ENCODE measurements at places on chromosomes 3 and 15.
A peak's percentile ranks its signal among the peaks of the same experiment; 100 is the strongest.

DNA sequence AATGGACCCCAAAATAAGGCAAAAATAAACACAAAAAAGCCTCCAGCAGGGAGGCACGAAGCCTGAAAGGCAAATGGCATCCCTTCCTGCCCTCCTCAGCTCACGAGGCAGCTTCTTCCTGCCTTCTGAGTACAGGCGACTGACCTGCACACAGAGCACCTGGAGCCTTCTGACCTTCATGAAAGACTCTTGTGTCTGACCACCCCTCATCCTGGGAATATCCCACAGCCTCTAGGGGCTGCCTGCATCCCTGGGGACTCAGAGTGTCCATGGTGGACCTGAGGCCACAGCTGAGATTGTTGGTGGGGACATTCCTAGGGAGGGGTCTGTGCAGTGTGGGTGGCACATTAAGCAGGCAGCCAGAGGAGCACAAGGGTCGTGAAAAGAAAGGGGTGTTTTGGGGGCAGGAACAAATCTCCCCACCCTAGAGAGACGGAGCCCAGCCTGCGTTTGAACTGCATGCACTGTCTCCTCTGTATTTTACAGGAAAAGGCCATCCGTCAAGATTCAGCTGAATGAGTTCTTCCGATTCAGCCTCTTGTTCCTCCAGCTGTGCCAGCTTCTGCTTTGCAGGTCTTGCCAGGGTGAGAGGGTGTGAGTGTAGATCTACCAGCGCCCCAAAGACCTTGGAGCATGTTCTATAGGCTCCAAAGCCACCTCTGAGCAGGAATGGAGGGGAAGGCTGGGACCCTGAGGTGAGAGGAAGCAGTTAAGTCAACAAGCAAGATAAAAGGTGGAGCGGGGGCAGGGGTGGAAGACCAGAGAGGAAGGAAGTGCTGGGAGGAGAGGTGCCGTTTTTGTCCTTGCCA is 80.4 kb upstream of the MEF2A start:
- no peak for DNase-seq

DNA sequence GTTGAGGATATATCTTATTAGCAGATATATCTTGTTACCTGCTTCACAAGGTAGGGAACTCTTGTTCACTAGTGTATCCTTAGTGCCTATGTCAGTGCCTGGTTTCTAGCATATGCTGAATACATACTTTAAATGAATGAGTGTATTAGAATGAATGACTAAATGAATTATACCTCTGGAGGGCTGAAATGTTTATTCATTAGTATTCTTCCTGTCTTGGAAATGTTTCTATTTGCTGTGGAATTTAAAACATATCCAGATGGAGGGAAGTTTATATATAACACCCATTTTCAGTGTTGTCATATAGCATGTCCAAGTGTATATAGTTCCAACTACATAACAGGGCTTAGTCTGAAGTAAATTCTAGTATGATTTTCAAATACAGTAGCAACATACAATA is 581.5 kb downstream of the TBL1XR1 start:
- no peak for DNase-seq

GRCh38 chr3:112390783-112391641 is 58.1 kb downstream of the CD200 start:
- DNase-seq = no peak

DNA sequence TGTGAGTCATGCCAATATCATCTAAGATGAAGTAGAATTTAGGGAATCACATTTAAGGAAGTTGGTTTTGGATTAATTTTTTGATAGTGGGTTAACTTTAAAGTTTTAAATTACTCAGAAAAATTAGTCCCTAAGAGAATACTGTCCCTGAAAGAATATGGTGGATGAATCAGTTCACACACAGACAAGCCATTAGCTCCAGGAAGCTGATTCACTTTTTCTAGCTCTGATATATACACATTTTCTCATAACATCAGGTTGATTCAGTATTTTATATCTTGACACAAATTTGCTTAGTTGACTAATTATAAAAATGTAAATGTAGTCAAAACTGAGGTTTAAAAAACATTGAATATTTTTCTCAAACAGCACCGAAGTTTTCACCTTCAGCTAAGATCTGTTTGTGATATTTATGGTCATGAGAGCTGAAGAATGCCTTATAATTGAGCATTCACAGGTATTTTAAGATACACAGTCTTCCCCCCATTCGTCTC is 55.1 kb downstream of the MYH15 start:
- DNase-seq = no peak

DNA sequence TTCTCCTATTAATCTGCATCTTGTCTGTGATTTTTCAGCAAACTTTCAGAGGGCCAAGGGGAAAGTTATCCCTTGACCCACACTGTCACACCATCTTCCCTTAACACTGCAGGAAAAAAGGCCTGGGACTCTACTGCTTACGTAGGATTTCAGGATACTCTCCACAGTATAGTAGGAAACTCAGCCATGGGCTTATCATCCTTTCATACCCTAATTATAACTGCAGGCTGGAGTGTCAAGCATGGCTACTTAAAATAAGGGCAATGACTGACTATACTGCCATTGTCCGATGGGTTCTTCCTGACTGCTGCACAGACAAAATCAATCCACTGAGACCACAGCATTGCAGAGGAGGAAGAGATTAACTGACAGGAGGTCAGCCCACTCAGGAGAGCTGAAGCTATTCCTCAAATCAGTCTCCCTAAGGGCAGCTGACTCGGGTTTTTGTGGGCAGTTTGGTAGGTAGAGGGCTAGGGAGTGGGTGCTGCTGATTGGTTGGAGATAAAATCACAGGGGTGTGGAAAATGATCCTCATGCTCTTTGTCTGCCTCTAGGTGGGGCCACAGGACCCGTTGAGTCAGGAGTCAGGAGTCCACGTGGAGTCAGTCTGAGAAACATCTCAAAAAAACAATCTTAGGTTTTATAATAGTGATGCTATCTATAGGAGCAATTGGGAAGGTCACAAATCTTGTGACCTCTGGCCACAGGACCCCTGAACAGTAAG is 118.2 kb upstream of the STRIT1 start:
- DNase-seq = peak; percentile 41

DNA sequence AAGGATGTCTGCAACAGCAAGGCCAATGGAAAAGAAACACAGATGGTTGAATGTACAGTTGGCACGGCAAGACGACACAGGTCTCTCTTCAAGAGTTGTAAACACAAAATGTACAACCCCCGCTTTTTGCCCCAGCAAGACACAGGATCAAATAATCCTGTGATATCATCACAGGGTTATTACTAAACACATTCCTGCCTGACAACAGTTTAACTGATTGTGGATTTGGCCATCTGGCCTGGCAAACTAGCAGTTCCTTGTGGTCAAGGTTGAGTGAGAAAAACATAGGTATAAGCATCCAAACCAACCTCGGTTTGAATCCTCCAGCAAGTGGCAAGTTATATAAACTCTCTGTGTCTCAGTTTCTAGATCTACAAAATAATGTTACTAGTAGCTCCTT is 23.4 kb downstream of the PARP16 start:
- DNase-seq = no peak

DNA sequence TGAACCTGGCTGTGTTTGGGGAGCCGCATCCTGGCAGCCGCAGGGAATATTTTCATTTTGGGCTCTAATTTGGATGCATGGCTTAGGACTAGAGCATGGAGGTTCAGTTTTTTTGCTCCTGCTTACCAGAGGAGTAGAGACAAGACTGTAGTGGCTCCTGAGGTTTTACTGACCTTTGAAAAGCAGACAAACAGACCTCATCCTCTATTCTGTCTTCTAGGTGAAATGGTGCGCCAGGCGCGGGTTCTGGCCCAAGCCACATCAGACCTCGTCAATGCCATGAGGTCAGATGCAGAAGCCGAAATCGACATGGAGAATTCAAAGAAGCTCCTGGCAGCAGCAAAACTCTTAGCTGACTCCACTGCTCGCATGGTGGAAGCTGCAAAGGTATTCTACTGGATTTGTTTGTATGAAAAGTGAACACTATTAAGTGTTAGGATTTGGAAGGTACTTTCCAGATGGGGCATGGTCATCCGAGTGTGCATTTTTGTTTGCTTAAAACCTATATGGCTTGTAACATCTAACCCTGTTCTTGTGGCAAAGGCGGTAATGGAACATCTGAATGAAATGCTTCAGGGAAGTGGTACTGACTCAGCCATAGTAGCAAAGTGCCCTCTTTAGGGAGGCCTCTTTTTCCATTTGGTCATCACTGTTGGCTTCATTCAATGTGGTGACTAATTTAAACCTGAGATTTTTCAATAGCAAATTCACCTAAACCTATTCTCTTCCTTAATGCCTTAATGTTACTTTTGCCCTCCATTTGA is 330.7 kb upstream of the TPM1 start:
- DNase-seq = no peak

- no peak for DNase-seq
Observed at GRCh38 chr3:196120291-196120951, 38.5 kb upstream of the TFRC start.

DNA sequence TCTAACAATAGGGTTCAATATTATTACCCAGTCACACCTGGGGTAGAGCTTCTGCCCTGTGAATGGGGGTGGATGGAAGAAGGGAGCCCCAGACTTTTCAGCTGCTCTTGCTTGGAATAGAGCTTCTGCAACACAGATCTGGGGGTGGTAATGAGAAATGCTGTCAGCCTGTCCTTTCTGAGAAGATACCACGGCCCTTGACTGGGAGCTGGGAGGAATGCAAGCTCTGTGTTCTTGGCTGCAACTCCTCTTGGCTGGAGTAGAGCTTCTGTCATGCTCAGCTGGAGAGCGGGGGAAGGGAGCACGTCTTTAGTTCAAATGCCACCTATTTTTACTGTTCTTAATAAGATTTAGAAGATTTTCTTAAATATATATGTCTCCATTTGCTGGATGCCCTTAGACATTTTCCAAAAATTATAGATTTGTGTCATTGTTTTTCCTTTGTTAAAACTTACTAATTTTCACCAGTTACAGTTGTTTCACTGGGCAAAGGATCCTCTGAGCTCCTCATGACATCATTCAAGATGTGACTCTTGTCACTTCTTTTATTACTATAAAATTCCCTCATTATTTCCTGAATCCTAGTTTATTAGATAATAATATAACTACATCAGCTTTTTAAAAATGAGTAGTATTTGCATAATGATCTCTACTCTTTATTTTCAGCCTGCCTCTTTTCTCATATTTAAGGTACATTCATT is 180.0 kb upstream of the TGFBR2 start:
- no peak for DNase-seq

DNA sequence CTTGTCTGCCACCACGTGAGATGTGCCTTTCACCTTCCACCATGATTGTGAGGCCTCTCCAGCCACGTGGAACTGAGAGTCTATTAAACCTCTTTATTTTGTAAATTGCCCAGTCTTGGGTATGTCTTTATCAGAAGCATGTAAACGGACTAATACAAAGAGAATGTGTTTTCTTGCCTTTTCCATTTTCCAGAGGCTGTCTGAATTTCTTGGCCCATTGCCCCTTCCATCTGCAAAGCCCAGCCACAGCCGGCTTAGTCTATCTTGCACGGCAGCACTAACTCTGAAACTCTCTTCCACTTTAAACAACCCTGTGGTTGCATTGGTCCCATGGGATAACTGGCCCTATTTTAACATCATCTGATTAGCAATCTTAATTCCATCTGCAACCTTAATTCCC is 215.3 kb downstream of the LRTM1 start:
- no peak for DNase-seq

DNA sequence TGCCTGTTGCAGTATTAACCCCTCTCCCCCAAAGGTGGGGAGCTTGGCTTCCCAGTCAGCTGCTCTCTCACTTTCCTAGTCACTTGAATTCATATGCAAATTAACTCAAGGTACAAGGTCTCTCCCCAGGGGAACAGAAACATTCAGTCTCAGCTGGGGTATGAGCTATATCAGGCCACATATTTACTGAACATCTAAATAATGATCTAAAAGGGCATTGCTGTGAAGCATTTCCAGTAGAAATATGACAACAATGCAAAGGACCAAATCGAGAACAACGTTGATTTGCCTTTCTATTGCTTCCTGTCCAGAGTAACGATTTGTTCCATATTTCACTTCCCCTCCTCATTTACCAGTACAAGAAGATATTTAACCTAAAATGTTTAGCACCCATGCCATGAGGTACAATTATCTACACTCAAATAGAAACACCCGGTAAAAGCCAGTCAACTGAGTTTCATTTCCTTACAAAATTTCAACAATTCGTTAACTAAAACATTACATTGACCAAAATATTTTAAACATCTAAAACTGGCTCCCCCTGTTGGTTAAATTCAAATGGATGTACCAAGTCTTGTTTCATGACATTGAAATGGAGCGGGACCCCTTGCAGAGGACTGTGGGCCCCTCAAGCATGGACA is 36.5 kb upstream of the KLHL6 start:
- DNase-seq = peak; percentile 14

DNA sequence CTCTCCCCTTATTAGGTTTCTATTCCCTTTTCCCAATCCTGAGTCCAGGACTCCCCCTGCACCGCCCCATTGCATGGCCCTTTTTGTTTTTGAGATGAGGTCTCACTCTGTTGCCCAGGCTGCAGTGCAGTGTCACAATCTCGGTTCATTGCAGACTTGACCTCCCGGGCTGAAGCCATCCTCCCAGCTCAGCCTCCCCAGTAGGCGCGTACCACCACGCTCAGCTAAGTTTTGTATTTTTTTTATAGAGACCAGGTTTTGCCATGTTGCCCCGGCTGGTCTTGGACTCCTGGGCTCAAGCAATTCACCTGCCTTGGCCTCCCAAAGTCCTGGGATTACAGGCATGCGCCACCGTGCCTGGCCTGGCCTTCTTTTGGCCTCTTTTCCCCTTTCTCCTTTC is 29.3 kb downstream of the PDIA5 start:
- no peak for DNase-seq

- peak; percentile 17 for DNase-seq
Observed at GRCh38 chr3:78741066-78741645, 1026.6 kb downstream of the ROBO1 start.

DNA sequence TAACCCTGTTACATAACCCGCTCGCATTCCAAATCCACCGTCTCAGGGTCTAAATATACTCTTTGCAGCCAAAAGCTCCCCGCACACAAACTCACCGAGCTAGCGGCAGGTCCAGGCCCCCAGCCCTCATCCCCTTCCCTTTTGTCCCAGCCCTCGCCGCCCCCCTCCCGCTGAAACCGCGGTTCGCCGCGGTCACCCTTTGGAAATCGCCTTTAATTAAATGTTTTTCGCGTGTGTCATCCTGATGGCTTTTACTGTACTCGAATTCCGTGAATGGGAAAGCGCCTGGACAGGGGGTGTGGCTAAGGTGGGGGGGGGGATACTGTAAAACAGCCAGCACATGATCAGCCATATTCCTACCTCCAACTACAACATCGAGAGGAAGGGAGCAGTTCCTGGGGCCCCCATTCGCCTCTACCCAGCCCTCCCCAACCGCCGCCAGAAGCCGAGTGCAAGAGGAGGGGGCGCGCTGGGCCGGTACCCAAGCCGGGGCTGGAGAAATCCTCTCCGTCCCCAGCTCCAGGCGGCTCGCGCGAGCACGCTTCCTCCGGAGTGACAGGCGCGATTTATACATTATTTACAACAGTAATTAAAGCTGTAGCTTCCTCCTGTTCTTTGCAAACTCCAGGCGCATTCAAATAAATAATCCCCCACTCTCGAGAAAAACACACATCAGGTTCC is 1.7 kb downstream of the RORA start:
- DNase-seq = no peak

GRCh38 chr3:31699309-31699953 is 166.7 kb downstream of the STT3B start:
- DNase-seq = no peak

GRCh38 chr3:139444446-139444845 is 31.9 kb downstream of the RBP2 start:
- DNase-seq = no peak

All from OCI-M1 (cell line).